ENCODE measurements at places on chromosomes 4 and X.

- DNase-seq, result no peak
These were observed 20.1 kb downstream of the ADRA2C start for GRCh38 chr4:3786196-3786869.

- DNase-seq, result no peak
These were observed 15.0 kb downstream of the SHISA3 start for GRCh38 chr4:42412251-42412650.

- no peak for DNase-seq
These were observed 34.2 kb upstream of the ESX1 start for GRCh38 chrX:104288961-104289360.

DNA sequence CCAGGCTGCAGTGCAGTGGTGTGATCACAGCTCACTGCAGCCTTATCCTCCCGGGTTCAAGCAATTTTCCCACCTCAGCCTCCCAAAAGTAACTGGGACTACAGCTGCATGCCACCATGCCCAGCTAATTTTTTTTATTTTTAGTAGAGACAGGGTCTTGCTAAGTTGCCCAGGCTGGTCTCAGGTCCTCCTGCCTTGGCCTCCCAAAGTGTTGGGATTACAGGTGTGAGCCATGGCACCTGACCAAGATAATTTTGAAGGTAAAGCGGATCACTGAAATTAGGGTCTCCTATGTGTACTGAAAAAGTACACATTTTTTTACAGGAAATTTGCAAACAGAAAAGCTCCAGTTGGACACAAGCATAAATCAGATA is 4.8 kb downstream of the SAT1 start:
- DNase-seq, result no peak

GRCh38 chr4:14620567-14621141 is 381.6 kb upstream of the CPEB2 start:
- DNase-seq, result no peak

Data from stimulated activated CD4-positive, alpha-beta T cell treated with anti-CD3 and anti-CD28 coated beads, Interleukin-1b, Interleukin-23, amount 100 ng/mL, for 48 hours (primary cell).